ENCODE measurements at places on chromosomes 4 and X. TPM values are rescaled to one million over a fixed set of nuclear protein-coding genes. Genes with fewer than 3 reads are reported as not detected.

The RELL1 gene
- total RNA-seq, result 55.3 TPM

The BST1 gene
- 21.2 TPM for total RNA-seq

The ZAR1 gene
- 0.12 TPM for total RNA-seq

The SLC10A4 gene
- 0.49 TPM for total RNA-seq

The PRKG2 gene
- total RNA-seq, result not detected

The ADD1 gene
- 136 TPM for total RNA-seq

The TMEM47 gene
- total RNA-seq, result 23.9 TPM

The DAPP1 gene
- not detected for total RNA-seq

The CT55 gene
- total RNA-seq, result 0.39 TPM

The ARHGAP10 gene
- total RNA-seq, result 16.9 TPM

The AFM gene
- 0.10 TPM for total RNA-seq
